ENCODE measurements at places on chromosomes 1 and 21.
A peak's percentile ranks its signal among the peaks of the same experiment; 100 is the strongest.

DNA sequence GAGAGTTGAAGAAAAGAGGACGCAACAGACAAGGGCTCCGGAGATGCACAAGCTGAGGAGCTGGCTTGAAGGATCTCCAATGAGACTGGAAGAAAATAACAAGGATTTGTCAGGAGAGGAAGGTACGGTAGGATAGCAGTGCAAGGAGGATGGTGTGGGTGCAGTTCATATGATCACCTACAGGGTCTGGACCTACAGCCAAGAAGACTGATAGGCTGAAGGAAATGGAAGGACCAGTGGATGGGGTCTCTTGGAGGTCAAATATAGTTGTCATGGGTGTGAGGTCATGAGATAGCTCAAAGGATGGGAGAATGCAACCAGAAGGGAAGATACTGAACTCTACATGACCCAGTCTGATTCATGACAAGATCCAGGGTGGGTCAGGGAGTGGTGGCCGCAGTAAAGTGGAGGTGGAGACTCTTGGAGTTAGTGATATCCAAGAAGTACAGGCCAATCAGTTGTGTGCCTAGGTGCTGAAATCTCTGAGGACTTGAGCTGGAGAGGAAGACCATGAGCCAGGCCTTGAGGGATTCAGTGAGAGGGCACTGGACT, 15.3 kb upstream of the KANK4 start:
- no peak for DNase-seq

- DNase-seq, result no peak
Observed at GRCh38 chr1:69976896-69977295, 228.5 kb downstream of the LRRC40 start.

GRCh38 chr1:234561319-234561718, 48.7 kb downstream of the IRF2BP2 start:
- peak; percentile 4 for DNase-seq

DNA sequence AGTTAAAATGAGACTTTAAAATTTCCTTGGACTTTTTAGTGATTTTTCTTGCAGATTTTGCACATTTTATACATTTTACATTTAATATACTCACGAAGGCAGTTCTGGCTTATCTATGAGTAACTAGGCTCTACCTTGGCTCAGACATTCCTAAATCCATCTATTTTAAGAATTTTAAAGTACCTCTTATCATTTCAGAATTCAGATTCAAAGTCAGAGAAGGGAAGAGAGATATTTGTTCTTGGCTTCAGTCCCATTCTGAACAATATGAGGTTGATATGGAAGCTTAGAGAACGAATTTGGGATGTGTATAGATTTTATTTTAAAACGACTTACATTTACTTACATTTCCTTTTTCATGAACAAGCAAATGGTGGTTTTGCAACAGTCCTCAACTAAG, 230.2 kb downstream of the LMO4 start:
- no peak for DNase-seq

- no peak for DNase-seq
Observed at GRCh38 chr1:55578646-55579045, 363.5 kb upstream of the USP24 start.

DNA sequence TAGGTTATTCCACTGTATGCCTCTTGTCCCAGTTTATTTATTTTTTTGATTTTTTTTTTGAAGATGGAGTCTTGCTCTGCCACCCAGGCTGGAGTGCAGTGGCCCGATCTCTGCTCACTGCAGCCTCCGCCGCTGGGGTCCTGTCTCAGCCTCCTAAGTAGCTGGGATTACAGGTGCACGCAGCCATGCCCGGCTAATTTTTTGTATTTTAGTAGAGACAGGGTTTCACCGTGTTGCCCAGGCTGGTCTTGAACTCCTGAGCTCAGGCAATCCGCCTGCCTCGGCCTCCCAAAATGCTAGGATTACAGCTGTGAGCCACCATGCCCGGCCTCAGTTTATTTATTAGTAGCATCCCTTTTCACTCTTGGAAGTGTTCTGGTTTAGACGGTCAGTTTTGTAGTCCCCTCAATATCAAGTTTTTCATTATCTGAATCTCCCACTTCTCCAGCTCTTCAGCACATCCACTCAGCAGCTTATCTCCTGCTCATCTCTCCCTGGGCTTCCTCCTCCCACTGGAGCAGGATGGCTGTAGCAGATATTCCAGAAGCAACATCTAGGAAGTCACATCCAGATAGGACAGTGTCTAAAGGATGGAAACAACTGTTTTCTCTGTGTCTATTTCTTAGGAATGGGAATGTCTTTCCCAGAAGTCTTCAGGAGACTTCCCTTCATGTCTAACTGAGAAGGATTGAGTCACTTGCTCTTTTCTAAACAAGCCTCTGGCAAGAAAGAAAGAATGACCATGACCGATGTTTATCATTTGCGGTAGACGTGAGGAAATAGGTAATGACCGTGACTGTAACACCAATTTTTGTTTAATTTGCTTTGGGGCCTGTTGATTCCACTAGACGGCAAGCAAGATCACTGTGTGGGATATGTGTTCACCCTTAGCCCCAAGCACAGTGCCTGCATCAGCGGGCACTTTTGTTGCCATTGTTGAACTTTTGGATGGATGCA, 14.4 kb downstream of the CCDC190 start:
- no peak for DNase-seq

DNA sequence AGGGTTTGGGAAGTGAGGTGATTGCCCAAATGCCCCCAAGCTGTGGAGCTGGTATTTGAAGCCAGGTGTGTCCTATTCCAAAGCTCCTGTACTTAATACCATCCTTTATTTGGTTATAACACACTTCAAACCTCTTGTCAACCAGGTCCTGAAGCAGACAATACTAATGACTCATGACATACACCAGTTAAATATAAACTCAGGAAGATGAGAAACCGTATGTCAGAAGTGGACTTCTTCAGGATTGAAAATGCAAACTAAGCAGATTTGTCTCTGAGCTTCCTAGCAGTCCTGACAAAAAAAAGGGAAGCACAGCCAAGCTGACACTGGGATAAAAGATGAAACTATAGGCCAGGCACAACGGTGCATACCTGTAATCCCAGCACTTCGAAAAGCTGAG, 70.6 kb downstream of the ALPL start:
- DNase-seq, result no peak

DNA sequence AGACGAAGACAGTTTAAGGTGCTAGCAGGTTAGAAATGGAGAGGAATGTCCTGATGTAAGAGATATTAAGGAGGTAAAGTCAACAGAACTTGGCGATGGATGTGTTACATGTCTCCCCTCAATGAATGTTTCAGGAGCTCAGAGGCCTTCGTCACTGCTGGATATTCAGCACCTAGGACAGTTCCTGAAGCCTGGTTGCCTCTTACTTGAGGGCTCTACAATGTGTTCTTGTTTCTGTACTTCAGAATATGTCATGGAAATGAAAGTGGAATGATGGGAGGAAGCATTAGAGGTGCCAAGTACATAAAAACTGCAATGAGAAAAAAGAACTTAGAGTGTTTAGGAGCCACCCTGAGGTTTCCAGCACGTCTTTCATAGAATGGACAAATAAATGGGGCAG, 17.7 kb downstream of the TNR start:
- no peak for DNase-seq

GRCh38 chr1:75341537-75341936, 207.3 kb downstream of the LHX8 start:
- no peak for DNase-seq

- DNase-seq, result no peak
Observed at GRCh38 chr1:159067699-159068621, 8.6 kb downstream of the AIM2 start.

- DNase-seq, result no peak
Observed at GRCh38 chr1:11286735-11287410, 13.9 kb downstream of the UBIAD1 start.

DNA sequence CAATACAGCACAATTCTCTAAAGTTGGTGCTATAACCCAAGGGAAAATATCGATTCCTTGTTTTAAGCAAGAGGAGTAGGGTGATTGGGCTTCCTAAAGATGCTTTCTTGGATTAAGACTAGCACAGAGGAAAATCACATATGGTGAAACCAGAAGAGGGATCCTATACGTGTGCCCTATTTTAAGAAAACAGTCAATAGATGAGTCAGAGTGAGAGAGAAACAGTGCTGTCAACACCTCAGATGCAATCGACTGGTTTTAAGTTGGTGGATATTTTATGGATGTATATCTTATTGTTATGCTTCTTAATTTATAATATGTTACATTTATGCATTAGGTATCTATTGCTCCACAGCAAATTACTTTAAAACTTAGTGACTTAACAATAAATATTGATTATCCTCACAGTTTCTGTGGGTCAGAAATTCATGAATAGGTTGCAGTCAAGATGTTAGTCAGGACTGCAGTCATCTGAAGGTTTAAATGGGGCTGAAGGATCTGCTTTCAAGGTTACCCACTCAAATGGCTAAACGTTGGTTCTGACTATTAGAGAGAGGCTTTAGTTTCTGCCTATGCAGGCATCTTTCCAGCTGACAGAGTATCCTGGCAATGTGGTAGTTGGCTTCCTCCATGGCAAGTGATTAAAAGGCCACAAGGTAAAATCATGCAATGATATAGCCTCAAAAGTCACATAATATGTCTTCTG, 61.6 kb upstream of the DEPDC1 start:
- no peak for DNase-seq

GRCh38 chr1:202698276-202698675, 12.0 kb downstream of the SYT2 start:
- DNase-seq, result no peak

GRCh38 chr1:198681252-198681651, 42.4 kb downstream of the PTPRC start:
- DNase-seq, result no peak

DNA sequence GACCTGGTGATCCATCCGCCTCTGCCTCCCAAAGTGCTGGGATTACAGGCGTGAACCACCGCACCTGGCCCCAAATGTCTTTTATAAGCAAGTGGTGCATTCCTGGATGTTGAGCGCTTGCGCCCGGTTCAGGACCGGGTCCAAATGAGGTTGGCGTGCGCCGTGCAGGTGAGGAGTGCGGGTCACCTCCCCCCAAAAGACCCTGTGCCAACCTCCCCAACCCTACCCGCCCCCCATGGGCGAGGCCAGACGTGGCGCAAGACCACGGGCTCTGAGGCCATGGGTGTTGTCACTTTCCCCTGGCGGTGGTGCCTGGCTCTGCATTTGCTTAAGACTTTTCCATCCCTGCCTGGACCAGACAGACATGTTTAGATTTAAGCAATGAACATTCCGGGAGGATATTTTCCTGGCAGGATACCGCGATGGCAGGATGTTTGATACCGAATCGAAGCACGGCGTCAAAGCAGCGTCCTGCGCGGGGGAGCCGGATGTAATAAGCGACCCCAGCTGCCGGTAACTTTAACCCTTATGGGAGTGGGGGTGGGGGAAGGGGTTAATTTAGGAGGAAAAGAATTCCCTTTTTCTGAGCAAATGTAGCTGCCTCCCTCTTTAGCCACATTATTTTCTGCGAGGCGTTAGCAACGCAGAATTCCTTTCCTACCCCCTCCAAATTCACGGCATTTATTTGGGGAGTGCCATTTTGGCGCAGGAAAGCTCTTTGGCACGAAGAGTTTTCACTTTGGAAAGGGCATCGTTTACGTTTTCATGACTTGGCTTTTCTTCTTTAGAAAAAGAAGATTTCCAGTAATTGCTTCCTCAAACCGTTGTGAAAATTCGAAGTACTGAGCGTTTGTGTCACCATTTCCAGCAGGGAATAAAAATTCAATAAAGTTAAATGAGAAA, 27.8 kb upstream of the RNF187 start:
- DNase-seq, result peak; percentile 56

GRCh38 chr1:244302876-244303609, 148.7 kb downstream of the ADSS2 start:
- no peak for DNase-seq

GRCh38 chr1:113850127-113850796, 21.2 kb downstream of the PTPN22 start:
- no peak for DNase-seq

- DNase-seq, result no peak
Observed at GRCh38 chr1:45545019-45545493, 5.6 kb upstream of the AKR1A1 start.

GRCh38 chr1:19442154-19443096, 42.9 kb downstream of the CAPZB start:
- no peak for DNase-seq

DNA sequence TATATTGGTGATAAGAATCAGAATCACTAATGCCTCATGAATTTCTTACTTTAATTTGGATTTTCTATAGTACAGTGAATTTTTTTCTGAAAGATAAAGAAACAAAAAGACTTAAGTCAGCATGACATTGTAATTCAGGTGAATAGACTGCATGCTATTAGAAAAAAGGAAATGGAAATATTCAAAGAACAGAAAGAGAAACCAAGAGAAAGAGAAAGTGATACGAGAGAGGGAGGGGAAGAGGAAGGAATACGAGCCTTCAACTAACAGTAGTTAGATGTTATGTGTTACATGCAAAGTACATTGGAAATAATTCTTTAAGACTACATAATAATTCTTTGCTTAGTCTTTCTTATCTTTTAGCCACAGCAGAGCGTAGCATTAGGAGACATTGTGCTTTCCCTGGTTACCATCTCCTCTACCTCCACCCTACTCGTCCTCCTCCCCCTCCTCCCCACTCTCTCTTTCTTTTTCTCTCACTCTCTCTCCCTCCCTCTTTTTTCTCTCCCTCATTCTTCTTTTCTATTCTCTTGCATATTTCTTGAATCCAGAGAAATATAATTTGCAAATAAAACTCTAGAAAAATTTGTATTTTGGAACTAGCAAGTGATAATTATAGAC, 46.4 kb upstream of the ADGRL4 start:
- DNase-seq, result no peak

- DNase-seq, result no peak
Observed at GRCh38 chr1:205344066-205344928, 12.4 kb downstream of the KLHDC8A start.

GRCh38 chr1:170938281-170938680, 2.9 kb downstream of the MROH9 start:
- DNase-seq, result no peak

DNA sequence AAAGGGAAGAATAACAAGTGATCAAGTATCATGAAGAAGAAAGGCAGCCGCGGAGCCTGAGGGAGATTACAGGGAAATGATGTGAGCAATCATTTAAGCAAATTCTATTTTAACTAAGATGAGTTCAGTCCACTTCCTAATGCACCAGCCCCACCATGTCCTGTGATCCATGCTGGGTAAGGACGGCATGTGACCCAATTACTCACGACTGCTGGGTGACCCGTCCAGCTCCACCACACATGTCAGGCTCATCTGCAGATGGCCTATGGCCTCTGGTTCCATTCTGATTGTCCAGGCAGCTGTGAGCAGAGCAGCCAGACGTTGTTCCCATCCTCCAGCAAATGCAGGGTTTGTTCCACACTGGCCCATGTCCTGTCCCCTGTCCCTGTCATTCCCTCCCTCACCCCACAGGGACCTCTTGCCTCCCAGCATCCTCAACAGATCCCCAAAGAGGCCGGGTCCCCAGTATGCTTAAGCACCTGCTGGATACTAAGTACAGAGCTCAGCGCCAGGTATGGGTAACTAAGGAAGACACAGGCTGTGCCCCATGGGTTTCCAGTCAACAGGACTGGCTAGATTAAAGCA, 87.9 kb downstream of the MATN1 start:
- no peak for DNase-seq

GRCh38 chr21:44694776-44695175, 2.2 kb upstream of the KRTAP10-12 start:
- no peak for DNase-seq

Measured in WERI-Rb-1 (cell line).